Panc1 (cell line): ENCODE measurements at places on chromosomes 5 and 9.
A peak's percentile ranks its signal among the peaks of the same experiment; 100 is the strongest.

GRCh38 chr5:33558489-33558888 lies 117.7 kb downstream of the TARS1 start:
- DNase-seq, result no peak

GRCh38 chr5:10556289-10556807 lies 7.5 kb upstream of the ANKRD33B start:
- DNase-seq, result peak; percentile 48

DNA sequence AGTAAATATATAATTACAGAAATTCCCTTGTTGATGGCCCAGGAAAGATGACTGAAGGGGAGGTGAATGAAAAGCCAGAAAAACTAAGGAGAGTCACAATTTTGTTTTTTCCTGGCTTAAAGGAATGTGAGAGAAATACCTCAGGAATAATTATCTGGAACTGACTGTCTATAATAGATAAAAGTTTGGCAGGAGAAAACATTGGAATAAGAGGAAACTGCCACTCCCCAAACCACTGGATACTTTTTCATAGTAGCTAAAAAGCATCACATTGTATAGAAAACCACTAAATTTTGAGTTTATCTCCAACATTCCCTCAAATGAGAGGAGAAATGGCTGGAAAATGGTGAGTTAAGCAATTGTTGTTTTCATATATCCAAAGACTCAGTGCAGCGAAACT lies 326.0 kb downstream of the NPR3 start:
- no peak for DNase-seq

GRCh38 chr9:120396418-120396817 lies 183.5 kb downstream of the CDK5RAP2 start:
- DNase-seq, result no peak

- no peak for DNase-seq
Observed at GRCh38 chr9:30235068-30235467, 2149.4 kb upstream of the ACO1 start.

DNA sequence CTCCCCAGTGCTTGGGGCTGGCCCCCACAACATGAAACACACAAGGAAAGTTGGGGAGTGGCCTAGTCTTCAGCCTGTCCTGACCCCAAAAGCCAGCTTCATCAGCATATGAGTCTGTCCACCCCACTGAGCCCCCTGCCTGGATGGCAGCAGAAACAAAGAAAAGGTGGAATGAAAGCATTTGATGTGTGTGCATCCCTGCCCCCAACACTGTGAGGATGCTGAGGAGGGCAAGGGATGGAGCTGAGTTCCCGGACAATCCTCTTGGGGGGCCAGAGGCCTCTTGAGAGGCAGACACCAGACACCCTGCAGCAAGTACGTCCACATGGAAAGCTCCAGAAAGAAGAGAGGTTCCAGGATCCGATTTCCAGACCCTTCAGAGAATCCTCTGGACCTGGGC lies 113.5 kb upstream of the PPP1R26 start:
- DNase-seq, result no peak

- DNase-seq, result no peak
Observed at GRCh38 chr9:131585375-131585774, 40.1 kb downstream of the PRRT1B start.

DNA sequence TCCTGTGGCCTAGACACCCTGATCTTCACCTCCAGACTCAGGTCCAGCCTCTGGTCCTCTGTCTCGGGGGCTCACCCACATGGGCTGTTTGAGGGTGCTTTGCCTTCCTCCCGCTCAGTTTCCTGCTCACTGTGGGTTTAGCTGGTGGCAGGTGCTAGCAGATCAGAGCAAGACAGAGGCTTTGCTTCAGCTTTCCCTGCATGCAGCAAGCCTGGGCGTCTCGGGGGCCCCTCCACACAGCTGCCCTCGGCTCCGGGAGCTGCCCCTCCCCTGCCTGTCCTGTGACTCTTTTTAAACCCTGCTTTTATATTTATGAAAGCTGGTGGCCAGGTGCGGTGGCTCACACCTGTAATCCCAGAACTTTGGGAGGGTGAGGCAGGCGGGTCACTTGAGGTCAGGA lies 14.6 kb downstream of the MRPL36 start:
- no peak for DNase-seq

DNA sequence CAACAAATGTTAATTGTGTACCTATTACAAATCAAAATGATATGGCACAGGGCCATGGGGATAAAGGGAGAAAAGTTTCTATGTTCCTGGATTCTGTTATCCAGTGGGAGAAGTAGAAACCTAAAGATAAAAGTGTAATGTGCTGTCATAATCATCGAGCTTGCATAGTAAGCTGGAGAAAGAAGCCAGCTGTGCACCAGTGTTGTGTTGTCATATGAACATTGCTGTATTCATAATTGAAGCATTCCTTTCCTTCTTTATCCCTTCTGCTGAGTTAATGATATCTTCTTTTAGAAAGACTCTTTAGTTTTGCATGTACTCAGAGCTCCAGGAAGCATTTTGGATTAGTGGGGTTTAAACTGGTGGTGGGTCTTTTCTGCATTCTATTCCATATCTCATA lies 39.5 kb downstream of the NTRK2 start:
- DNase-seq, result no peak

DNA sequence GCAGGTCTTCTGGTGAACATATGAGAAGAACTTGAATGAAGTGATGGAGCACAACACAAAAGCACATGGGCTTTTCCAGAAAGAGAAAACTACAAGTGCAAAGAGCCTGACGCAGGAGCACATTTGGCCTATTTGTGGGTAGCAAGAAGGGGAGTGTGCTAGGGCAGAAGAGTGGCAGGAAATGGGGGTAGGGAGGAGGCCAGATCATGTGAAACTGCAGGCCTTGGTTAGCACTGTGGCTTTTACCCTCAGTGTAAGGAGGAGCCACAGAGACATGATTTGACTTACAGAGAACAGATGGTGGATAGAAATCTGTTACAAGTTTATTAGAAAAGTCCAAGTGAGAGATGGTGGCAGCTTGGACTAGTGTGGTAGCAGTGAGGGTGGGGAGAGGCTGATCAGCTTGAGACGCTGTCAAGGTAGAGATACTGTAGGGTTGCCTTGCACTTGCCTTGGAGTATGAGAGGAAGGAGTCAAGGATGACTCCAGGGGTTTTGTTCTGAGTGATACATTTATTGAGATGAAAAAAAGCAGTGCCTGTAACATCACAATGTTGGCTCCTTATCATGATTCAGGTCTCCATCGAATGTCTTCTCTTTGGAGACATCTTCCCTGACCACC lies 126.7 kb downstream of the PPP2R2B start:
- DNase-seq, result no peak

DNA sequence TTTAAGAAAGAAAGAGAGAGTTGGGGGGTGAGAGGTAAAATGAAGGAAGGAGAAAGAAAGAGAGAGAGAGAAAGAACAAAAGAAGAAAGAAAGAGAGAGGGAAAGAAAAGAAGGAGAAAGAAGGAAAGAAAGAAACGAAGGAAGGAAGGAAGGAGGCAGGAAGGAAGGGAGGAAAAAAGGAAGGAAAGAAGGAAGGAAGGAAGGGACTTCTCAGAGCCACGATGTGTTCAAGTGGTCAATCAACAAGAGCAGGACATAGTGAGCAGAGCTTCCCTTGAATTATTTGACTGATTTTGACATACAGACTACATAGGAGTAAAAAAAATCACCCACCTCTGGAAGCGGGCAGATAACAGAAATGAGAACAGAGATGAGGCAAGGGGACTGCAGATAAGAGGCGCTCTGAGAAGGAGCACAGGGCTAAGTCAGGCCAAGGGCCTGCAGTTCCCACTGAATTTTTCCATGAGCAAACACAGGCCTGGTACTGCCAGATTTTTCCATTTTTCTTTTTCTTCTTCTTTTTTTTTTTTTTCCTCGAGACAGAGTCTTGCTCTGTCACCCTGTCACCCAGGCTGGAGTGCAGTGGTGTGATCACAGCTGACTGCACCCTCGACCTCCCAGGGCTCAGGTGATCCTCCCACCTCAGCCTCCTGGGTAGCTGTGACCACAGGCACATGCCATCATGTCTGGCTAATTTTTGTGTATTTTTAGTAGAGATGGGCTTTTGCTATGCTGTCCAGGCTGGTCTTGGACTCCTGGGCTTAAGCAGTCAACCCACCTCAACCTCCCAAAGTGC lies 77.7 kb upstream of the IL17B start:
- no peak for DNase-seq

DNA sequence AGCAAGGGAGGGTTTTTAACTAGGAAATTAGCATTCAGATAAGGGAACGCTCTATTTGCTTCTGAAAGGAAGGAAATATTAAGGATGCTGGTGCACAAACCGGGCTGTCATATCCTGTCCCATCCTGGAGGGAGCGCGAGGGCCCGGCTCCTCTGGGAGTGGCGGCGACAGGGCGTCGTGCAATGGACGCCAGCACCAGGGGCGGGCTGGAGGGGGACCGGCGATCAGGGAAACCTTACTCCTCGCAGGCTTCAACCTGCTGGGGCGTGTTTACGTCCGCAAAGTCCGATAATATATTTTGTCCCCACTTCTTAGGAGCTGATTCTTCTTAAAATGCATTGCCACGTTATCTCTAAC lies 197.1 kb upstream of the TBCA start:
- DNase-seq, result no peak

GRCh38 chr5:52870448-52870847 lies 82.7 kb downstream of the ITGA1 start:
- DNase-seq, result no peak

- DNase-seq, result no peak
Observed at GRCh38 chr9:121453232-121453892, 46.3 kb downstream of the GGTA1 start.

- DNase-seq, result no peak
Observed at GRCh38 chr9:98334796-98335195, 79.3 kb upstream of the TBC1D2 start.

- no peak for DNase-seq
Observed at GRCh38 chr5:132457371-132458225, 33.0 kb downstream of the IRF1 start.

DNA sequence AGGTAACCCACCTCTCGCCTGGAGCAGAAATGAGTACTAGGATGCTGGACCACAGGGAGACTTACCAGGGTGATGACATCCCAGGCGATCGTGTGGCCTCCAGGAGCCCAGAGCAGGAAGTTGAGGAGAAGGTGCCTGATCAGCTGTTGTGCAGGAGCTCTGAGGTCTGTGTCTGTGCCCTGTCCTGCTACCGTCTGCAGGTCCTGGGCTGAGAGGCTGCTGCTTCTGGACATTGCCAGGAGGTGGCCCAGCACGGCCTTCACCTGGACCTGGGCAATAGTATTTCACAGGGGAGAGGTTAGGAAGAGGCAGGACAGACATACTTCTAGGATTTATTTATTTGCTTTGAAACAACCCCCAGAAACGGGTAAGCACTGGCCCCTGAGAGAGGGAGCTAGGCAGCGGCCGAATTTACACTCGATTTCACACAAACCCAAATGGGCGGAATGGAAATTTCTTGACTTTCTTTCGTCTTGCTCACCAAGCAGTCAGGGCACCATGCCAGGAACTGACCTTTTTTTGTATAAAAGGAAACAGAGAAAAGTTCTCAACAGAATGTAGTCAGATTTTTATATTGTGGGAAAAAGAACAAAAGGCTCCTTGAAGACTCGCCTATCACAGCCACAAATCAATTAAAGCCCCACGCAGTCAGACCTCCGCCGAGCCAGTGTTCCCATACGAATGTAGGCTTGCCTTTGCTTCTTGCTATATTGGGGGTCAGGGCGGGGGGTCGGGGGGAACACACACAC lies 210.3 kb downstream of the FANCC start:
- DNase-seq, result no peak

GRCh38 chr5:59777028-59777427 lies 116.5 kb downstream of the PDE4D start:
- no peak for DNase-seq
